ENCODE measurements at places on chromosomes 2 and 18. TPM values are rescaled to one million over a fixed set of nuclear protein-coding genes. Genes with fewer than 3 reads are reported as not detected.

The VAMP5 gene
- 28.0 TPM for total RNA-seq

The EFHD1 gene
- 0.70 TPM for total RNA-seq

The RAB27B gene
- not detected for total RNA-seq

The NBAS gene
- 41.9 TPM for total RNA-seq

The FOSL2 gene
- 119 TPM for total RNA-seq

The PHLPP1 gene
- total RNA-seq = 8.6 TPM

The RAB31 gene
- 0.45 TPM for total RNA-seq

The PRPF40A gene
- total RNA-seq = 148 TPM

The MERTK gene
- total RNA-seq = 0.43 TPM

The MYO7B gene
- 1.2 TPM for total RNA-seq

The SLC4A3 gene
- total RNA-seq = not detected

The SH3BP4 gene
- 0.54 TPM for total RNA-seq

The ITGB6 gene
- not detected for total RNA-seq

The INHBB gene
- total RNA-seq = not detected

The RNF152 gene
- total RNA-seq = 0.18 TPM

The ELOA2 gene
- total RNA-seq = not detected

The MC4R gene
- not detected for total RNA-seq

The HOXD8 gene
- total RNA-seq = not detected

The RRM2 gene
- 368 TPM for total RNA-seq

The C2orf49 gene
- total RNA-seq = 23.3 TPM

The TRIM43 gene
- total RNA-seq = not detected

The PLGLB1 gene
- total RNA-seq = 0.45 TPM

The OTOF gene
- 0.60 TPM for total RNA-seq

The CAVIN2 gene
- not detected for total RNA-seq

The EGR4 gene
- total RNA-seq = 0.11 TPM

The ABCB11 gene
- total RNA-seq = not detected

The ACVR1C gene
- total RNA-seq = 2.2 TPM

The R3HDM1 gene
- total RNA-seq = 75.8 TPM

The TANK gene
- total RNA-seq = 51.6 TPM

The GPR155 gene
- 13.3 TPM for total RNA-seq

The GRP gene
- not detected for total RNA-seq

The ASXL2 gene
- total RNA-seq = 42.8 TPM

The HDHD2 gene
- 28.1 TPM for total RNA-seq

The HTR2B gene
- not detected for total RNA-seq

The CDCA7 gene
- 88.5 TPM for total RNA-seq

The ATP5F1A gene
- 489 TPM for total RNA-seq

The DOK1 gene
- total RNA-seq = 16.6 TPM

The ALS2 gene
- total RNA-seq = 10.5 TPM

The REV1 gene
- total RNA-seq = 29.2 TPM

The CHRNG gene
- not detected for total RNA-seq

The PASK gene
- 74.8 TPM for total RNA-seq

The TEX44 gene
- total RNA-seq = not detected

The PRKAG3 gene
- total RNA-seq = not detected

The PAX3 gene
- total RNA-seq = not detected

The OR6B2 gene
- total RNA-seq = not detected

The CREB1 gene
- 92.8 TPM for total RNA-seq

The PDK1 gene
- 65.8 TPM for total RNA-seq

The ASB18 gene
- total RNA-seq = not detected

The KCNIP3 gene
- not detected for total RNA-seq

The TWSG1 gene
- 13.3 TPM for total RNA-seq

The TUBB8B gene
- not detected for total RNA-seq

Measured in activated CD8-positive, alpha-beta T cell treated with anti-CD3 and anti-CD28 coated beads for 36 hours (primary cell).